H1 (cell line): ENCODE measurements at places on chromosomes 1 and 21. TPM values are rescaled to one million over a fixed set of nuclear protein-coding genes. Genes with fewer than 3 reads are reported as not detected.

DNA sequence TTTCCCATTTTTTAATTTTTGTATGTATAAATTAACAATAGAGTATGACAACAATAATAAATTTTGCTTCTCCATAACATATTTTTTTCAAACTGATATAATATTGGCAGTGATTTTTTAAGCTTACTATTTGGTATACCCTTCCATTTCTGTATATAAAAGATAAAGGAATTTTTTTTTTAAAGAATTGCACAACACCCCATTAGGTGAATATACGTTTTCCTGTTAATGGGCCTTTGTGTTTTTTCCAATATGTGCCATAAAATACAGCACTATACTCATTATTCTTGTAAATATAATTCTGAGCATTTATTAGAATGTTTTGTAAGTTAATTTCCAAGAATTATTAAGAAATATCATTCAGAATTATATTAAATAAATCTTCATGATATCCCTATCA is 515.2 kb upstream of the RGS18 start:
- H3K27ac ChIP-seq: no peak overlapping the region
- no peak overlapping the region for H3K4me3 ChIP-seq
- no peaks in the 10 kb centered on the region for H3K36me3 ChIP-seq

ERVH48-1 gene
- 14.9 and 17.7 TPM in 2 replicates for total RNA-seq

GRCh38 chr21:38487901-38488639 is 10.2 kb downstream of the ERG start:
- no peak overlapping the region for H3K27ac ChIP-seq
- no peaks in the 10 kb centered on the region for H3K36me3 ChIP-seq
- H3K27me3 ChIP-seq: no peaks in the 10 kb centered on the region
- DNase-seq: no peak
- H3K4me1 ChIP-seq: peaks cover 14% of the 10 kb centered on the region

NCF2 gene
- total RNA-seq: not detected in 2 replicates

MMEL1 gene
- total RNA-seq: 0.91 TPM in 1 of 2 replicates, not detected in the other

GRCh38 chr1:32068957-32069588 is 3.7 kb upstream of the TMEM39B start:
- DNase-seq: no peak
- H3K4me1 ChIP-seq: no peaks in the 10 kb centered on the region; the same call in 1 of the 2 replicates
- H3K27me3 ChIP-seq: no peaks in the 10 kb centered on the region

FTCD gene
- total RNA-seq: 3.3 and 6.0 TPM in 2 replicates

DNA sequence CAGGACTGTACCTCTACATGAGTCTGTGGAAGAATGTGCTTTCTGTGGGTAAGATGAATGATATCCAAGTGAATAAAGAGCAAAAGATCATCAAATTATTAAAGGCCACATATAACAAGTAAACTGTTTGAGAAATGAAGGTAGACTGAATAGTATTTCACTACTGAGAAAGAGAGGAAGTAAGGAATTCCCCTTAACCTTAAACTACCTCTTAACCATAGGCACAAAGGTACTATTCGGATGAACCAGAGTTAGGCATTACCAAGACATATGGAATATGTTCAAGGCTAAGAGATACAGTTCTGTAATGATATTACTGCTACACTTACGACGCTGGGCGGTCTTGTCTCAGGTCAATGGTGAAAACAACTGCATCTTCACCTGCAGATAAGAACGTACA is 25.5 kb downstream of the DCAF8 start:
- no peak for DNase-seq
- H3K36me3 ChIP-seq: peaks cover 53% of the 10 kb centered on the region
- H3K27me3 ChIP-seq: no peaks in the 10 kb centered on the region
- no peak overlapping the region for H3K27ac ChIP-seq
- no peaks in the 10 kb centered on the region for H3K4me1 ChIP-seq
- no peak overlapping the region for H3K4me3 ChIP-seq
